ENCODE measurements at places on chromosomes 5 and 9. TPM values are rescaled to one million over a fixed set of nuclear protein-coding genes. Genes with fewer than 3 reads are reported as not detected.

The RFX3 gene
- total RNA-seq, result 9.4 TPM

The BTNL3 gene
- not detected for total RNA-seq

The TRIM36 gene
- total RNA-seq, result 0.16 TPM

The DNM1 gene
- 0.32 TPM for total RNA-seq

The PIP5K1B gene
- 7.0 TPM for total RNA-seq

Measured in T-helper 2 cell treated with Interferon-gamma antibody and Interleukin-4, amounts not matched to agents 100 ng/mL and 5 ng/mL, for 36 hours (primary cell).